ENCODE measurements at places on chromosomes 3 and 15.

GRCh38 chr3:24316887-24317383 lies 177.7 kb downstream of the THRB start:
- no peak for DNase-seq

DNA sequence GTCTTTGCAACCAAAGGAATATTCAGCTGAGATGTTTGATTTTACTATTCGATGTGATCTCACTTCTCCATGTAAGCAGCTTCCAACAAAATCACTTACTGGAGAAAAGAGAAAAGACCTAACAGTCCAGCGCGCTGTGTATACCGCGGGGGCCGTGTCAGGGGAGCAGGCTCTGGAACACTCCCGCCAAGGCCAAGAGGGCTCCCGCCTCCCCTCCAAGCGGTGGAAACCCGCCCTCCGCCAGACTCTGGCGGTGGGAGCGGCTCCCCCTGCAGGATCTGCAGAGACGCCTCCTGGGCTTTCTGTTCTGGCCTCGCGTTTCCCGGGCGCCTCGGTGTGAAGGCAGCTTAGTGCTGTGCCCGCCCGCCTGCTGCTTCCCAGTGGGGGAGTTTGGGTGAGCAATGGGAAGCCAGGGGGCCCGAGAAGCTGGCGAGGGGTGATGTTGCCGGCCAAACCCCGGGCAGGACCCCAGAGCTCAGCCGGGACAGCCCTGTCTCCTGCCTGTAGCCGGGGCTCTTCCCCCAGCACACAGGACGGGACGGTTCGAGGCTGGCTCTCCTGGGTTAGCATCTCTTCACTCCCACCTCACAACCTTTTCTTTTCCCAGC lies 36.3 kb downstream of the CHST14 start:
- peak; percentile 58 for DNase-seq

- DNase-seq = no peak
Observed at GRCh38 chr3:74124782-74125181, 489.7 kb downstream of the CNTN3 start.

GRCh38 chr3:127822041-127822681 lies at the start of gene MGLL:
MGLL (minus strand) TSS chr3:127822515; CDS start chr3:127822318, 197 bp downstream.
- DNase-seq = no peak

- DNase-seq = no peak
Observed at GRCh38 chr15:41832875-41833274, 5.0 kb downstream of the JMJD7 start.

DNA sequence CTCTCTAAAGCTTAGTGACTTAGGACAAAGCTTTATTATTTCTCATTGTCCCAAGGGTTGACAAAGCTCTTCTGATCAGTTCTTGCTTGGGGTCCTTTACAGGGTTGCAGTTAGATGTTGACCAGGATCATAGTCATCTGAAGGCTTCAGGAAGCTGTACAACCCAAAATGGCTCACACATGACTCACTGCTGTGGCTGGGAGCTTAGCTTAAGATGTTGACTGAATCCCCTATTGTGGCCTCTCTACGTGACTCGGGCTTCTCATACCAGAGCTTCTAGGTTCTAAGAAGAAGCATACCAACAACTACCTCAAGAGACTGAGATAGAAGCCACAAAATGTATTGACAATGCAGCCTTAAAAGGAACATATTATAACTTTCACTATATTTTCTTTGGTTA lies 569.6 kb upstream of the ROBO2 start:
- no peak for DNase-seq

DNA sequence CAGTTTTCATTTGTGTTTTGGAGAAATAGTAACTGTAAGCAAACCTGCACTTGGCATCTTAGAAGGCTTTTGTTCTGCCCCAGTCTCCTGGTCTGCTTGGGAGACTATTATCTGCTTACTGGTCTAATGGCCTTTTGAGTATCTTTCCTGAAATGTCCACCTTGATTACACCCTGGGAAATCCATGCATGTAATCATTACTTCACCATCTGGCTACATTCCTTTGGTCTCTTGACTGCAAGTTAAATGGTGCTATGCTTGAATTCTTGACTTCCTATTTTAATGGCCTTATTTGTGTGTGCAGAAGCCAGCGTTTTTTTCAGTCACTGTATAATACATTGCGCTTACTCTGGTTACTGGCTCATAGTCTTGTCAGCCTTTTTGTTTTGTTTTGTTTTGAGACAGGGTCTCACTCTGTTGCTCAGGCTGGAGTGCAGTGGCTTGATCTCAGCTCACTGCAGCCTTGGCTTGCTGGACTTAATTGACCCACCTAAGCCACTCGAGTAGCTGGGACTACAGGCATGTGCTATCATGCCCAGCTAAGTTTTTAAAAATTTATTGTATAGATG lies 30.0 kb downstream of the CHD2 start:
- DNase-seq = no peak

DNA sequence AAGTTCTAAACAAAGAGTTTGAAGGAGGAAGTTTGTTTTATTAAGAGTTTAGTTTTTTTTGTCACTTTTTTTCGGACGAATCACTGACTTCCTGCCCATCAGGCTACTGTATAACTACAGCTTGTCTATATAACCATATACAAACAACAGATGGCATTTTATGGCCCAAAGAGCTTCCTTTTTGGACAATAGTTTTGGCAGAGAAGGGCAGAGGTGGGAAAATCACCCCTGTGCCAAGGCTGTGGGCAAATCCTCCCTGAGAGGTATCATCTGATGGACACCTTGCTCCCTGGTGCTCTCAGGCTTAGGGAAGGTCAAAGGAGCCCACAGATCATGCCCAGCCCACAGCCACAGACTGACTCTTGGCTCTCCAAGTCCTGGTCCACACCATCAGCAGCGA lies 113.4 kb downstream of the OXNAD1 start:
- no peak for DNase-seq

- DNase-seq = no peak
Observed at GRCh38 chr15:40948706-40949473, 4.4 kb upstream of the CHAC1 start.

DNA sequence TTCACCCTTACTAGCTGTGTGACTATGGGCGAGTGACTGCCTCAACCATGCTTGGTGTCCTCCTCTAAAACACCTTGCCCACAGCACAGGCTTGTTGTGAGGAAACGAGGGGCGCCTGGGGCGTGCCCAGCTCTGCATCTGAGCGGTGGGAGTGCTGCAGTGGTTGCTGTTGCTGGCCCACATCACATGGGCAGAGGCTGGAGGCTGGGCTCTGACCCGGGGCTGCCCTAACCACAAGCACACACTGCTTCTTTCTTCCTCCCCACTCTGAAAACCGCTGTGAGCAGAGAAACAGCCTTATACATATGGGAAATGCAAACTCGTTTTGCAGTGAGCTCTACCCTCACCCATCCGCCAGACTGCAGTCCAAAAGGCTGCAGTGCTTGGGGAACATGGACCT lies 74.8 kb upstream of the RPL32 start:
- no peak for DNase-seq

DNA sequence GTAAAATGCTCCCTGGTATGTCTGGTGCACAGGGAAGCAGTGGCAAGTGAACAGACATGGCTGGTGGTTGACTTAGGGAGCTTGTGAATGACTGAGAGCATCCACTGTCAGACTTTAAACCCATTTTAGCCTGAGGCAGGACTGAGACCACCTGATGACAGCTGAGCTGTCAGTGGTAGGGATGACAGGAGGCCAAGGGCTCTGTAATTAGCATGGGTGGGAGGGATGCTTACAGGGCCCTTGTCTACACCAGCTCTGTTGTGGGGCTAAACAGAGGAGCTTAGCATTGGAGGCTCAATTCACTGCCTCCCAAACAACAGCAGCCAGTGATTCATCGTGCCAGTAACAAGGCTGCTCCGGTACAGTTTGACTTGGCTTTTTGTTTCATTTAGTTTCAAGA lies 169.4 kb downstream of the CHST2 start:
- DNase-seq = no peak

DNA sequence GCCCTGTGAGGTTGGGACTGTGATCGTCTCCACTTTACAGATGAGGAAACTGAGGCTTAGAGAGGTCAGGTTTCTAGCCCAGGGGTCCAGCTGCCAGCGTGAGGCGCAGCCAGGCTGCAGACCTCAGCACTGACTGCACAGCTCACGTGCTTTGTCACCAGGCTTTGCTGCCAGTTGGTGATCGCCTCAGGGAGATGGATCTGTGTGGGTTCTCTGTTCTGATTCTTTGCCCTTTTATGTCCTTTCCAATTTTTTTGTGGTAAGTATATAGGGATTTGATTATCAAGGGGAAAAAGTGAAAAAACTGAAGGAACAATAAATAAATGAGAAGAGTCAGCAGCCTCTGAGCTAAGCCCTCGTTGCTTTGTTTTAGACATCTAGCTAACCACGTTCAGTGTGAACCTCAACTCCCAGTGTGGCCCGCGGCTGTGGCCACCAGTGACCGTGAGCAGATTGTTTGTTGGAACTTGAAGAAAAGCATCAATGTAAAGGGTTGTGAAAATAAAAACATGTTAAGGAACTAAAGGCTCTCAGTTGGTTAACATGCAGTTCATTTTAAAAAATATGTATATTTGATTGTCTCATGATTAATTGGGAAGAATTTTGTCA lies 117.6 kb downstream of the PDE8A start:
- no peak for DNase-seq

DNA sequence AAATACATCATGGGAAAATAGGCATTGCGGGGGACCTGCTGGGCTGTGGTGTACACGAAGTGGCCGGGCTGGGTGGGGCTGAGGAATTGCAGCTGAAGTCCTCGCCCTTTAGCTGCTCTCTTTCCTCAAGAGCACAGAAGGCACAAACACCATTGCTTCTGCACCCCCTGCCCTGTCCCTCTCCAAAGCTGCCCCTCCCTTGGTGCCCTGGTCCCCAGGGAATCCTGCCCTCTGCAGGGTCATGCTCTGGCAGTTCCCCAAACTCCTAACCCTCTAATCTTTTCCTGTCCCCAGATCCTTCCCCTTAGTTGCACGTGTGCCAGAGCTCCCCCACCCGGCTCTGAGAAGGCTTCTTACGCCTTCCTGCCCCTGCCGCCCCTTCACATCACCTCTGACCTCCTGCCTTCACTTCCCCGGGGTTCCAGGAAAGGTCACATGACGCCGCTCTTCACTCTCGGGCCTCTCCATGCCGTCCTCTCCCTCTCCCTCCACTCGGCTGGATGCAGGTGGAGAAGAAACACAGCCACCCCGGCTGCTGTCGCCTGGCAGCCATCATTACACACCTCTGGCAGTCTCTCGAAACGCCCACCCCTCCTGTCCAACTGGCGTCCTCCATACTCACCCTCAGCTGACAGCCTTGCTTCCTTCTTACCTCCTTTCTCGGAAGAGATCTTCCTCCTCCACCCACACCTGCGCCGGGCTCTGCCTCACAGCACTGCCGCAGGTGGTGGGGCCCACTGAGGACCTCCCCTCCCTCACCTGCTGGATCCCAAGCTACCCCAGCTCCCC lies 6.9 kb upstream of the PCSK6 start:
- DNase-seq = no peak

DNA sequence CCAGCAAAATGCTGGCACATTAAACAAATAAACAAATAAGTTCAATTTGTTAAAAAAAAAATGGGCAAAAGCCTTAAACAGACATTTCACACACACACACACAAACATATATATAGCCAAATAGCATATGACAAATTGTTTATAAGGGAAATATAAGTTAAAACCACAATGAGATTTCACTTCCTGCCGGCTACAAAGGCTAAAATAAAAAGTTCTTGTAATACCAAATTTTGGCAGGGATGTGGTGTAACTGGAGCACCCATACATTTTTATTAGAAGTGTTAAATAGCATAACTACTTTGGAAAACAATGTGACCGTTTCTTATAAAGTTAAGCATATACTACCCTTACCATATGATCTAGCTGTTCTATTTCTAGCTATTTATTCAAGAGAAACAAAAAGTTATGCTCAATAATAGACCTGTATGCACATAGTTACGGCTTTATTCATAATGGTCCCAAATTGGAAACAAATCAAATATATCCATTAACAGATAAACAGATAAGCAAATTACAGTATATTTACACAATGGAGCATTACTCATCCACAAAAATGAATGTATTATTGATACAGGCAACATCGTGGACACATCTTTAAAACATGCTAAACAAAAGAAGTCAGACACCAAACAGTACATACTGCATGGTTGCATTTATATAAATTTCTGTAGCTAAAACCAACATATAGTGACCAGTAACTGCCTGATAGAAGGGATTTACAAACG lies 93.9 kb downstream of the EOMES start:
- no peak for DNase-seq

GRCh38 chr15:35713733-35714132 lies 167.8 kb upstream of the DPH6 start:
- DNase-seq = no peak

DNA sequence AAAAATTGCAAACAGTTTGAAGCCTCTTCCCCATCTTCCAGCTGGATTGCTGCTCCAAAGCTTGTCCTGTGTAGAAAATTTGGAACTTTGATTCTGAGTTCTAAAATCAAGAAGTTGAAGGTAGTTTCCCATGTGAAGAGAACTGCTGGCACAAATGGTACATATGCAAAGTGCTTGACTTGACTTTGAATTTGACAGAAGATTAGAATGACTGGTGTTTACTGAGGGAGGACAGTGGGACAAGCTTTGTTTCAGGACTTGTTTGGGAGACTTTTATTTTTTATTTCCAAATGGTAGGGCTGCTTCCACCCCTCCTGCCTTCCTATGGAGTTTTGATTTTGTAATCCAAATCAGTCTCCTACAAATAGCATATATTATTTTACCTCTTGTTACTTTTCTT lies 7.4 kb downstream of the ZFAND6 start:
- DNase-seq = no peak

Measured in stimulated activated CD4-positive, alpha-beta T cell treated with anti-CD3 and anti-CD28 coated beads, Interleukin-15, amount 100 ng/mL, for 48 hours (primary cell).